ENCODE measurements at places on chromosomes 7 and 10. TPM values are rescaled to one million over a fixed set of nuclear protein-coding genes. Genes with fewer than 3 reads are reported as not detected.

CYP26A1 gene
- not detected for total RNA-seq

CCDC3 gene
- 2.0 TPM for total RNA-seq

CNNM1 gene
- 1.6 TPM for total RNA-seq

DNA sequence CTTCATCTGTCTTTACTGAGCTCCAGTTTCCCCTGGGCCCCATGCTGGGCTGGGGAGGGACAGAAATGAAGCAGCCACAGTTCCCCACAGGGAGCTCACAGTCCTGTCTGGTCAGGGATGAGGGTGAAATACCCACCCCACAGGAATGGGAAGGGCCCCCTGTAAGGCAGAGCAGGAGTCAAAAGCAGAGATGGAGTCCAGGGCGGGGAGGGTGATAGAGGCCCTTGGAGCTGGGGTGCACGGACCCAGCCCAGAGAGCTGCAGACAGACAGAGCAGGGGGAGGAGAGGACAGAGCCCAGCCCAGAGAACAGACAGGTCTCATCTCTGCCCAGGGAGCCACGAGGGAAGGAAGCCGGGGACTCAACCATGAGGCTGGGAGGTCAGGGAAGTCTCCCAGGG is 34.9 kb upstream of the ZNF488 start:
- no peak for DNase-seq

GRCh38 chr10:329361-330099 is 194.3 kb downstream of the ZMYND11 start:
- DNase-seq: peak; percentile 86

PRDX3 gene
- 357 TPM for total RNA-seq

DNA sequence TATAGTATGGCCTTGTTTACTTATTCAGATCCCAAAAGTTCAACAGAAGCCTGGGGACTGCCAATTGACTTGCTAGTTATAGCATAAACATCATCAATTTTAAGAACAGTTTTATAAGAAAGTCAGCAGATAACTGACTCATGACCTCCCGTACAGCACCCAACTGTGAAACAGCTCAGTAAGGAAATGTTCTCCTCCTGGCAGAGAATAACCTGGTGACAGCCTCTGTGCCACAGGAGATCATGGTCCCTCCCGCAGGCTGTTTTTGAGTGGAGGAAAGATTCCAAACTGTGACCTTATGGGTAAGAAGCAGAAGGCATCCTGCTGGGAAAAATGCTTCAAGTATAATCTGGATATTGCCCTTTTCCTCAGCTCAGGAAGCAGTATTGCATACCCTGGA is 182.5 kb downstream of the SEMA3D start:
- peak; percentile 80 for DNase-seq

GRCh38 chr10:4663162-4663992 is 162.6 kb upstream of the AKR1E2 start:
- DNase-seq: peak; percentile 97

SFTPA1 gene
- not detected for total RNA-seq

GRCh38 chr7:50835156-50835555 is 52.5 kb upstream of the GRB10 start:
- DNase-seq: peak; percentile 97

RHOBTB1 gene
- total RNA-seq: 5.5 TPM

- no peak for DNase-seq
Observed at GRCh38 chr10:83852146-83852545, 287.2 kb upstream of the GHITM start.

DNA sequence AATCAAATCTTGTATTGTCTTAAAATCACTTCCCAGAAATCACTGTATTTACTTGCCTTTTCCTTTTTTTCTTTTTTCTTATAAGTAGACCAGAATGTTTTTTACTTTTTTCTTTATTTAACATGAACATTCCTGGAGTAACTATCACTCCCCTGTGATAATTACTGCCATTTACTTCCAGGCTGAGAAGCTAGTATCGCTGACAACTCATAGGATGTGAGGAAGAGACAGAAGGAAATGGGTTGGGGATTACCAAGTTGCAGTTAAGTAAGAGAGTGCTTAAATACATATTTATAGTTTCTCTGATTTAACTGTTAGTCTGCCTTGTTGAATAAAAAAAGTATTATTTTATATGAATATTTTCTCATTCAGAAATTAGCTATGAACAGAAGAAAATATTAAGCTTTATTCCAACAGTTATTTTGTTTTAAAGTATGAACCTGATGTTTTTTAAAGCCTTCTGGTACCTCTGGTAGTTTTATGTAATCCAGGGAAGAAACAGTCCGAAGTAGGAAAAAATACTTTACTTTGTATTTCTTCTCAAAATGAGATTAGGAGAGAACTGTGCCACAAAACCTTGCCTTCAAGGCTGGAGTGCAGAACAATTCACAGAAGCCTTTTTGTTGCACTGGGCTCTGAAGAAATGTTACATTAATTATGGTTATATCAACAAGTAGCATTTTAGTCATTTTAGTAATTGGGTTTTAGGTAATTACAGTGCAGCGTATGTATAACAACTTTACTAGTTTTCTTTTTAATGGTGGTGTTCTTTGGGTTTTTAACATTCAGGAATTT is 72.8 kb downstream of the SHOC2 start:
- DNase-seq: peak; percentile 12

RELN gene
- total RNA-seq: 1.0 TPM

HERPUD2 gene
- 20.8 TPM for total RNA-seq

OPALIN gene
- total RNA-seq: not detected

FBXL13 gene
- total RNA-seq: 0.59 TPM

GRCh38 chr10:52617346-52617745 is 155.2 kb downstream of the MBL2 start:
- DNase-seq: no peak

- DNase-seq: peak; percentile 83
Observed at GRCh38 chr7:77887567-77887966, 89.0 kb downstream of the PHTF2 start.

DNA sequence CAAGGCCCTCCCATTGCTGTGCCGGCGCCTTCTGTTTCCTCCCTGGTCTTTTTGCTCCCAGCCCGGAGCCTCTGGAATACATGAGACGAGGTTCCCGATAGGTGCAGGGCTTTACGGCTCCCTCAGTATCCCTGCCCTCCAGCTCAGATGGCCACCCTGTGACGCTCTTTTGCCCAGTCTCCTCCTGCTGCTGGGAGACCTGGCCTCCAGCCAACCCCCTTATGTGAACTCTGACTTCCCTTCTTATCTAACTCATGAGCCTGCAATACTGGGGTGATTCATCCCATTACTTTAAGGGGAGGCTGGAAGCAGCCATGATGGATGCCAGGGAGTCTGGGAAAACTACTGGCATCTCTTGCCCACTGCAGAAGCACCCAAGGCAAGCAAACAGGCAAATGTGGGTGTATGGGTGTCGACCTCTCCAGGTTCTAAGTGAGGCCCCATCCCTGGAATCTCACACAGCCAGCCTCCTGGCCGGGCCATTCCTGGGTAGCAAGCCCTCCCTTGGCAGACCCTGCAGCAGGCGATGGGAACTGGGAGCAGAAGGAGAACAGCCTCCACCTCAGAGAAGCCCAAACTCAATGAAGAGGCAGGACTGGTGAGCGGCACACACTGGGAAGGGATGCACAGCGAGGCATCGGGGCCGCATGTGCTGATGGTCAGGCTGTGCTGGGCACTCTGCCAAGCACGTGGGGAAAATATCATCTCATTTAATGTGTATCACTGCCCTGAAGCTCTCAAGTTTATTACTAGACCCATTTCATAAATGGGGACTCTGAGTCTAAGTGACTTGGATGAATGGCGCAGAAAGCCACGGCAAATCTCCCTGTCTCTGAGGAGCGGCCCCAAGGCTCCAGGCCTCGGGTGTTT is 97.5 kb downstream of the FAM53B start:
- peak; percentile 71 for DNase-seq

GRCh38 chr7:79855172-79855571 is 279.5 kb upstream of the GNAI1 start:
- DNase-seq: no peak

CH25H gene
- 3.2 TPM for total RNA-seq

ACBD7 gene
- total RNA-seq: 5.8 TPM

DNA sequence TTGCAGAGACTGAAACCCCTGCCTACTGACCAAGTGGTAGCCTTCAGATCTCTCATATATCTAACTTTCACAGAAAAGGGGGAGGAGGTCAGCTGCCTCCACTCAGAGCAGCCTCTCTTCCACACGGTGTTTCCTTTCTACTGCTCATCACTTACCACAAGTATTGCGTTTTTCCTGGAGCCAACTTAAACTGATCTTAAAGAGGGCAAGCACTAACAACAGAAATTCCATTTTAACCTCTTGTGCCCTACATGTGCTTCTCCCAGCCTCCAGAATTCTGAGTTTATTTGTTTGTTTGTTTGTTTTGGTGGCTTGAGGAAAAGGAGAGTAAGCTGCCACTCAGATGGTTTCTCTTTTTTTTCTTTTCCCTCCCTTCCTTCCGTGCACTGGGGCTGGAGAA is 19.1 kb downstream of the SKIDA1 start:
- DNase-seq: no peak

- peak; percentile 75 for DNase-seq
Observed at GRCh38 chr10:124289851-124290795, 128.6 kb downstream of the OAT start.

DNA sequence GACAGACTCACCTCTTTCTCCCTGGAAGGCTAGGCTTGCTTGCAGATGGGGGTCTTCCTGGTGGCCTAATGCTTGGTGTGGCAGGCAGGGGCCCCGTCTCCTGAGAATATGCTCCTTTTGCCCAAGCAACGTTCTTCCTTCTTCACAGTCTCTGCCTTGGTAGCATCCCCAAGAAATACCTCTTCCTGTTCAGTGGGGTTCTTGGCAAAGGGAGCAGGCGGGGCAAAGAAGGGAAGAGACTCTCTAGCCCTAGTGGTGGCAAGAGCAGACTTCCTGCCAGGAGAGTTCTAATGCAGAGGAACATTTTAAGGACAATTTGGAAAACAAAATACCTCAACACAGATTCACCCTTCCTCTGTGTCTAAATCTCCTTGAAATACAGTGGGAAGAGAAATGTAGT is at the start of gene CLEC5A:
Gene CLEC5A (minus strand): TSS at position 179 of the 400 bp plus-strand sequence. CDS start 682 bp downstream, outside the sequence.
- no peak for DNase-seq

DNA sequence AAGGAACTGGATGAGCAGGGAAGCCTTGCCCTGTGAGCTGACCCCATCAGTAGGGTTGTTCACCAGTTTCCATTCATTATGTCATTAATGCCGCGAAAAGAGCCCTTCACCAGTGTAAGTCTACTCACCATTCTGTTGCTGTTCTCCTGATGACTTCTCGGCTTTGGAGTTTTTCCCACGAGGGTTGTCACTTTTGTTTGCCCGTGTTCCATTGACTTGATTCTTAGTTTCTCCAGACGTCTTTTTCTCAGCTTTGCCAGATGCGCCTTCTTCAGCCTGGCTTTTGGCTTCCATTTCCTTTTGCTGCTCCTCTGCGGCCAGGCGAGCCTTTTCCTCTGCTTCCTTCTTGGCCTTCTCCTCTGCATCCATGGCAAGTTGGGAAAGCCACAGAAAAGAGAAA is 128.8 kb downstream of the PPP1R17 start:
- peak; percentile 27 for DNase-seq

DNA sequence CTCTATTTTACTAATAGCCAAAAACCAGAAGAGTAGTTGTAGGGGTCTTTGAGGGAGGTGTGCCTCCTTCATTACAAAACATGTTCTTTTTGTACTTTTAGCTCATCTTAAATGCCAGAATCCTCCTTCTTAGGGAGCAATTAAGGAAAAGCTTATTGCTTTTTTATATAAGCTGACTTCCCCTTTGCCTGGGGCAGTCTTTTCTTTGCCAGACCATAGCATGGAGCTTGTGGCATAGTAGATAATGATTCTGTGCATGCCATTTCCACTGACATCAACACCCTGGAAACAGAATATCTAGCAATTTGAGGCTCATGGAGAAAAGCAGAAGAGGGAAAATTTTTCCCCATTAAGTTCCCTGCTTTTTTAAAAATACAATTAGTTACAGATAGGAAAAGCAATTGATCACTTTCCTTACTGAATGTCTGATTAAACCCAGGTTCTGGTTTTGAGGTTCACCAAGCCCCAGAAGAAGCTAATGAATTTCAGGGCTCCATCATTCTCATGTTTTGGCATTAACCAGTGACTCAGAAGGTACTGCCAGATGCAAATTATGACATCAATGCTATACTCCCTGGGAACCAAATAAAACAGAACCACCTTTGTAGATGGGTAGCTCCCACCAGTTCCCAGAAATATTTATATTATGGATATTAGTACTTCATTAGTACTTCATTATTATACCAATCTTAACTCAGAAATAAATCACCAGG is 410.6 kb downstream of the KCNMA1 start:
- DNase-seq: peak; percentile 70

DNA sequence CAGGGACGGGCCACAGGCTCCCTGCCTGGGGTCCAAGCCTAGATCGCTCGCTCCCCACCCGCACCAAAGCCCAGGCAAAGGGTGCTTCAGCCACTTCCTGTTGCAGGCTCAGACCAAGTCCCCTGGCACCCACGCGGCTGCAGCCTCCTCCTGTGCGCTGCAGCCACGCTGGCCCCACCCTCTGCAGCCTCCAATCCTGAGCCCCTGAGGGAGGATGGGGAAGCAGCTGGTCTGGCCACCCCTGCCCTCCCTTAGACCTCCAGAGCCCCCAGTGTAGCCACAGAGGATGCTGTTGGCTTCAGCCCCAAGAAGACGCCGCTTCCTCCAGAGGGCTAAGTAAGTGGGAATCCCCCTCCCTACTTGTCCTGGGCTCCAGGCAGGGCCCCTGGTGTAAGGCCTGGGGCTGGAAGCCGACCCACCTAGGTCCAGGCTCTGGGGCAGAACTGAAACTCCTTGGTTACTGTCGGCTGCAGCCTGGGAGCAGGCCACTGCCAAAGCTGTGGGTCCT is 9.4 kb downstream of the LIMK1 start:
- DNase-seq: peak; percentile 28

OR2A12 gene
- not detected for total RNA-seq

DNA sequence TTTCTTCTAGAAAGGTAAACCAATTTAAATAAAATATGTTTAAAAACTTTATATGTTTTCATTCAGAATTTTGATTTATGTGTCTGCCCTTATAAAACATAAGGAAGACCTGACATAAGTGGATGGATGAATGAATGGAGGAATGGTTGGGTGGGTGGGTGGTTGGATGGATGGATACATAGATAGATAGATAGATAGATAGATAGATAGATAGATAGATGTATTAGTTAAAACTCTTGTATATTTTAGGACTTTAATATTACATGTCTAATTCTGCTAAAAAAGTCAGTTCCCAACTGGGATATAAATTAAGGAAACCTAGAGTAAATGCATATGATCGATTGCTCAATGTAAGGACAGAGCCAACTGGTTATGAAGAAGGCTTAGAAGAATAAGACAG is 156.3 kb upstream of the WNT16 start:
- no peak for DNase-seq

- DNase-seq: peak; percentile 94
Observed at GRCh38 chr10:77504873-77505257, 132.7 kb downstream of the KCNMA1 start.

- DNase-seq: no peak
Observed at GRCh38 chr7:70570029-70570428, 561.9 kb upstream of the GALNT17 start.

DNA sequence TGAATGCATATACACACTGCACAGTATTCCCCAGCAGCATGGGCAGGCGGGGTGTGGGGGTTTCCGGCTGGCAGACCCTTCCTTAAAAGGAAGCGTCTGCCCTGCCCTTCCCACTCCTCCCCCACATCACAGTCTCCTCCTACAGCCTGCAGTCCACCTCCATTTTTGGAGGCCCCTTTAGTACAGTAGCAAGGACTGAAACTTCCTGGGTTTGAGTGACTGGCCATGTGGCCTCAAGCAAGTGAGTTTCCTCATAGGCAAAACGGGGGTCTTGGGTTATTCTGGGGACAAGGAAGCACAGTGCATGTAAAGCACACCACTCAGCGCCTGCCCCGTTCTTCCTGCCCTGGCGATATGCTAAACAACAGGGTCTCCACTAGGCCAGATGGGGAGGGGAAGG is 62.1 kb upstream of the COL13A1 start:
- no peak for DNase-seq

Measured in M059J (cell line).